T-helper 1 cell treated with Interleukin-12 subunit alpha and Interleukin-12 subunit beta and Interleukin-4 antibody, amounts not matched to agents 30 ng/mL and 1 ng/mL, for 36 hours (primary cell): ENCODE measurements at places on chromosomes 3 and 15. TPM values are rescaled to one million over a fixed set of nuclear protein-coding genes. Genes with fewer than 3 reads are reported as not detected.

GRK7 gene
- not detected in 2 replicates for total RNA-seq

SCN10A gene
- total RNA-seq: not detected in 2 replicates

SLITRK3 gene
- total RNA-seq: not detected in 2 replicates

TM6SF1 gene
- total RNA-seq: 13.0 and 15.9 TPM in 2 replicates

CEMIP gene
- 0.12 TPM in 1 of 2 replicates, not detected in the other for total RNA-seq

MYZAP gene
- not detected in 2 replicates for total RNA-seq

UACA gene
- total RNA-seq: 0.66 and 0.80 TPM in 2 replicates

CPNE9 gene
- 0.22 and 0.59 TPM in 2 replicates for total RNA-seq

FGF12 gene
- total RNA-seq: 0.56 TPM in 1 of 2 replicates, not detected in the other
